ENCODE measurements at places on chromosomes 6 and 20. TPM values are rescaled to one million over a fixed set of nuclear protein-coding genes. Genes with fewer than 3 reads are reported as not detected.

HDGFL1 gene
- not detected for polyA plus RNA-seq

ENPP4 gene
- 0.39 TPM for polyA plus RNA-seq

SOBP gene
- polyA plus RNA-seq = not detected

ANGPT4 gene
- polyA plus RNA-seq = 0.14 TPM

CFAP61 gene
- polyA plus RNA-seq = not detected

LY86 gene
- 454 TPM for polyA plus RNA-seq

TMEM151B gene
- not detected for polyA plus RNA-seq

COL20A1 gene
- not detected for polyA plus RNA-seq

TMEM170B gene
- 11.7 TPM for polyA plus RNA-seq

AVP gene
- not detected for polyA plus RNA-seq

ULBP2 gene
- polyA plus RNA-seq = 0.49 TPM

CRISP1 gene
- not detected for polyA plus RNA-seq

GLP1R gene
- not detected for polyA plus RNA-seq

EPM2A gene
- 4.1 TPM for polyA plus RNA-seq

CNR1 gene
- not detected for polyA plus RNA-seq

HSPA12B gene
- polyA plus RNA-seq = not detected

OLIG3 gene
- polyA plus RNA-seq = not detected

SRSF6 gene
- 37.3 TPM for polyA plus RNA-seq

TNF gene
- polyA plus RNA-seq = 13.1 TPM

CST4 gene
- polyA plus RNA-seq = not detected

HLA-DMA gene
- polyA plus RNA-seq = 526 TPM

RTEL1 gene
- polyA plus RNA-seq = 15.5 TPM

PGC gene
- polyA plus RNA-seq = not detected

MOG gene
- polyA plus RNA-seq = not detected

C20orf144 gene
- polyA plus RNA-seq = not detected

CLIC5 gene
- polyA plus RNA-seq = not detected

TBC1D32 gene
- not detected for polyA plus RNA-seq

RCAN2 gene
- polyA plus RNA-seq = not detected

HSPA1L gene
- 0.53 TPM for polyA plus RNA-seq

GSTA1 gene
- polyA plus RNA-seq = not detected

ID1 gene
- polyA plus RNA-seq = 12.5 TPM

MYCT1 gene
- polyA plus RNA-seq = not detected

PSORS1C2 gene
- not detected for polyA plus RNA-seq

TRAPPC3L gene
- polyA plus RNA-seq = 0.17 TPM

C6orf15 gene
- polyA plus RNA-seq = not detected

MAPK14 gene
- 96.6 TPM for polyA plus RNA-seq

VWA7 gene
- not detected for polyA plus RNA-seq

E2F1 gene
- 0.17 TPM for polyA plus RNA-seq

All from CD14-positive monocyte (primary cell).